ENCODE measurements at places on chromosomes 12 and 14.

DNA sequence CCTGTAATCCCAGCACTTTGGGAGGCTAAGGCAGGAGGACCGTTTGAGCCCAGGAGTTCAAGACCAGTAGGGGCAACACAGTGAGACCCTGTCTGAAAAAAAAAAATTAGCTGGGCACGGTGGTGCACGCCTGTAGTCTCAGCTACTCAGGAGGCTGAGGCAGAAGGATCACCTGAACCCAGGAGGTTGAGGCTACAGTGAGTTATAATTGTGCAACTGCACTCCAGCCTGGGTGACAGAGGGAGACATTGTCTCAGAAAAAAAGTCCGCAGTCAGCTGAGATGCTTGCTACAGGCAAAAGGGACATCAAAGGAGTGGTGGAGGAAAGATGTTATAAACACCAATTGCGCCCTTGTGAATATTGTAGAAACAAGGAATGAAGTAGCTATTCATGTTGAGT, 77.8 kb downstream of the NDUFA12 start:
- no peak for ATAC-seq

DNA sequence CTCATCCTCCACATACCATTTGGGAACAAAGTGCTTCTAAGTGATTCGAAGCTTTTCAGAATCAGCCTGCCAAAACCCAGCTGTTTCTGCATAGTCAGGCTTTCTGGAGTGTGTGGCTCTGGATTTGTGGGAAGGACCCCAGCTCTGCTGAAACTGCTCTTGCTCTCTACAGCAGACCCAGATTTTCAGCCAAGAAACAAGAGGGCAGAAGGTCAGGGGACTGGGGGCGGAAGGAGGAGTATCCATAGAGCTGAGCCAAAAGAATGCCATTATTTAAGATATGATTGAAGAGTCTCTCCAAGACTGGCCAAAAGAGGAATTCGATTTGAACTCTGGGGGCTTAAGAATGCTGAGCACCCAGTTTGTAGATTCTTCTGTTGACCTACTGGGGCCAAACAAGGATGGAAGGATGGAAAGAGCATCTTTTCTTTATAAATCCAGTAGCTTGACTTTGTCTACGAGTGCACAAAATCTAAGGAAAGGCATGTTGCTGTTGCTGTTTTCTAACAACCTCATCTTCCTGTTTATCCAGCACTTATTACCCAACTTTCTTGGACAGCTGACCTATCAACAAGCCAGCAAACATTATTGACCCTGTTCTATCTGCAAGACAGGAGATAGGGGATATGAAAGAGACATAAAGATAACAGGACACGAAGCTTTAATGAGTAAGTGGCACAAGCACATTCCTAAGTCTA, 29.2 kb downstream of the FBLN5 start:
- ATAC-seq, result no peak

- ATAC-seq, result no peak
These were observed 79.1 kb upstream of the ATP2B1 start for GRCh38 chr12:89787763-89788162.

DNA sequence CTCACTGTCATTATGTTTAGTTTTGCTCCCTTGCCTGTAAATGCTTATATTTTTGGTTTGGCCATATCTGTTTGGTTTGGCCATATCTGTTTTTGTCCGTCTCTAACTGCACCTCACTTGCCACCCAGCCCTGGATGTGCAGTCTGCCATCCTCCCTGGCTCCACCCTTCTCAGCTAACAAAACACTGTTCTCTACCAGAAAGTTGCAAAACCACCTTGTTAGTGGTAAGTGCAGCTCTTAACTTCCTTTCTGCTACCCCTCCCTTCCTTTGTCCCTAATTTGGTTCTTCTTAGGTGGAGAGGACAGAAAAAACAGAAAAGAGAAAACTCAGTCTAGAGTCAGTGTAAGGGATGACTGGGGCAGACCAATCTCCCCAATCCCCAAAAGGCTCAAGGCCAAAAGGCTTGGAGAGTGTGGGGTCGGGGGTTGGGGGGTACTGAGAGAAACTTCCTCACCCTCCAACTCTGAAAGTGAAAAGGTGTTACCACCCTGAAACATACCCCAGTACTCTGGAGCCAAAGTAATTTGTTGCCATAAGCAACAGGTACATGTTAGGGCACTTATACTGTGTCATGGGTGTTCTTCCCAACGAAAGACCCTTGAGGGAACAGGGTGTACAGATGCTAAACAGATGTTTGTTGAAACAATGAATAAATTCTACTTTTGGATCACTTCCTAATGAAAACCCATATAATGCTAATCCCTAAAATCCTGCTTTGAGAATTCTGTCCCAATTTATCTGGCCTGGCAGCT, 5.0 kb downstream of the BIN2 start:
- ATAC-seq, result peak; percentile 25

- ATAC-seq, result no peak
These were observed 509.6 kb downstream of the FUT8 start for GRCh38 chr14:65922142-65922541.

- ATAC-seq, result no peak
These were observed 5.2 kb downstream of the CALM1 start for GRCh38 chr14:90402016-90402415.

DNA sequence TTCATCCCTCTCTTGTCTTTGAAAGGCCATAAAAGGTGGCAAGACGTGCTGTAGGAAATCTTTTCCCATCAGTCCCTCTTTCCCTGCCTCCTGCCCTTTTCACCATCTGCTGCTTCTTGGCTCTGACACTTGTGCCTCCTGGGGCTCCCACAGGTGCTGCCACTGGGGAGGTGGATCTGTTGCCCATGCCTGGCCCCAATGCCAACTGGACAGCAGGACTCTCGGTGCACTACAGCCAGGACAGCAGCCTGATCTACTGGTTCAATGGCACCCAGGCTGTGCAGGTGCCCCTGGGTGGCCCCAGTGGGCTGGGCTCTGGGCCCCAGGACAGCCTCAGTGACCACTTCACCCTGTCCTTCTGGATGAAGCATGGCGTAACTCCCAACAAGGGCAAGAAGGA, 6.5 kb downstream of the CLSTN3 start:
- no peak for ATAC-seq

- ATAC-seq, result no peak
These were observed 1.4 kb downstream of the TNS2 start for GRCh38 chr12:53051058-53051880.

DNA sequence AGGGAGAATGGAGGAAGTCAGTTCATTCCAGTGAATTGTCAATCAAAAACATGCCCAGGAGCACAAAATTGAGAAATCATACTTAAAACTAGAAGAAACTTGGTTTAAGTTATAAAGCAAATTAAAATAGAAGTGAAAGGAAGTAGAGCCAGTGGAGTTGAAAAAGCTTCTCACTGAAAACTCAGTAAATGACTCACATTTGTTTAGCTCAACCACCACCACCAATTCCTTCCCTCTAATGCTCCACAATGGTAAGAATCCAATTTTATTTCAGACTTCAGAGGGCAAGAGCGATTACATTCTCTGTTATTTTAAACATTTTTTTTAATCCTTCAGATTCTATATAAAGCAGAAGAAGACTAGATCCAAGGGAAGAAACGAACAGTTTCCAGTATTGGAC, 19.4 kb downstream of the UTP20 start:
- no peak for ATAC-seq

DNA sequence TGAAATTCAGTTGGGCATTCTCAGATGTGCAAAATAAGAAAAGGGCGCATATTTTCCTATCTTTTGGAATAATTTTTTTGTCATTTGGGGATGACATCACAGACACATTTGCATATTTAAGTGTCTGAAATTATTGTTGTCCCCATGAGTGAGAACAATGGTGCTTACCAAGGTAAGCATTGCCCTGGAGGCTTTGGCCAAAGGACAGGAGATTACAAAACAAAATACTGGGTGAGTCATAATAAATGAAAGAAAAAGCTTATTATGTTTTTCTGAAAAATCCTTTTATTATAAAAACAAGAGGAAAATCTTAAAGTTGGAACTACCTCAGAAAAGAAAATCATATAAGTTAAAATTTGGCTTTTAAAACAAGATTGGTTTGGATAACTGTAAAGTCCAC, 254.9 kb downstream of the BTG1 start:
- ATAC-seq, result no peak

DNA sequence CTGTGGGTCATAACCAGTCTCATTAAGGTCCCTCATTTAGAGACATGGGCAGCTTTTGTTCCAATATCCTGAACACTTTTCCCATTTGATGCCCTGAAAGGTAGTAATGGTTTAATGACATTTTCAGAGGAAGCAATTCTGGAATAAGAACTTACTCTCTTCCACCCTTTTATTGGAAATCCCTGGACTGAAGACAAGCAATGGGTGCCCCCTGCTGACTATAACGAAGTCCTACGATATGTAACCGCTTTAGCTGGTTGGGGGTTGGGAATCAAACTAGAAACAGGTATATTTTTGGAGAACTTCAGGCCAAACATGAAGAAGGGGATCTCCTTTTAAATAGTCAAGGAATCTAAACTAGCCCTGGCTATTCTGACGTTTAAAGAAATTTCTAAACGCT, 20.5 kb downstream of the SARNP start:
- no peak for ATAC-seq

- ATAC-seq, result no peak
These were observed 63.6 kb downstream of the CHST11 start for GRCh38 chr12:104520242-104520900.

DNA sequence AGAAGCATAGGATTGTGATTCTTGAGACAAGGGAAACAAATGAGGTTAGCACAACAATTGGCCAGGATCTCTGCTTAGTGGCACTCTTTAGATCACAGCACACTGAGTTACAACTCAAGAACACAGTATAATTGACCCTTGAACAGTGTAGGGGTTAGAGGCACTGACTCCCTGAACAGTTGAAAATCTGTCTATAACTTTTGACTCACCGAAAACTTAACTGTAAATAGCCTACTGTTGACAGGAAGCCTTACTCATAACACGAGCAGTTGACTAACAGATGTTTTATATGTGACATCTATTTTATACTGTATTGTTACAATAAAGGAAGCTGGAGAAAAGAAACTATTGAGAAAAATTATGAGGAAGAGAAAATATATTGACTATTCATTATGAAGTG, 296.1 kb downstream of the RERGL start:
- ATAC-seq, result no peak

DNA sequence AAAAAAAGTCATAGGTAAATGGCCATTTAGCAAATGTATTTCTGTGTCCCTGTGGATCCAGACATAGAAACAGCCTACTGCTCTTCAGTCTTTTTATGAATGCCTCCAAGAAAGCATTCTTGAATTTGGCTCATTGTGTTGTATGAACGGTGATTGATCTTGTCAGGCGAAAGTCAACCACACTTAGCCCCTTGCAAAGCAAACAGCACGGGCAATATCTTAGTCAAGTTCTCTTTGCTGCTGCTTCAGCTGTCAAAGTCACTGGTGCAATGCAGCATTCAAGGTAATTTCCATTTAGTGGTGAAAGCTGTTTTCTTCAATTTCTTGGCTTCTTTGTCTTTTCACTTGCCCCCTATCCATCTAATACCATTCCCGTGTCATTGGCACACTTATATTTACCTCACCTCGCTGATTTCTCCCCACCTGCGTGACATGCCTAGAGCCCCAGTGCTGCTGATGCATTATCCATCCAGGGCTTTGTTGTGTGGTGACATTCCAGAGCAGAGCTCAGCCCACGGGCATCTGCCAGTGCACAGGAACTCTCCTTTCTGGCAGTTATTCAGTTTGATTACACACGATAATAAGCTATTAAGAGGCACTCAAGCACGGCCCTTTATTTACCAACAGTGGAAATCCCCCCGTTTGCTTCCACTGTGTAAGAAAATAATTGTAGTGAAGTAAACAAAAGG, 362.3 kb upstream of the NOVA1 start:
- ATAC-seq, result no peak

- ATAC-seq, result no peak
These were observed 121.6 kb downstream of the MGAT4C start for GRCh38 chr12:86134561-86134960.

GRCh38 chr12:25497021-25497420, 56.1 kb downstream of the LMNTD1 start:
- ATAC-seq, result no peak

GRCh38 chr14:102914474-102915291, 7.8 kb upstream of the AMN start:
- ATAC-seq, result no peak

DNA sequence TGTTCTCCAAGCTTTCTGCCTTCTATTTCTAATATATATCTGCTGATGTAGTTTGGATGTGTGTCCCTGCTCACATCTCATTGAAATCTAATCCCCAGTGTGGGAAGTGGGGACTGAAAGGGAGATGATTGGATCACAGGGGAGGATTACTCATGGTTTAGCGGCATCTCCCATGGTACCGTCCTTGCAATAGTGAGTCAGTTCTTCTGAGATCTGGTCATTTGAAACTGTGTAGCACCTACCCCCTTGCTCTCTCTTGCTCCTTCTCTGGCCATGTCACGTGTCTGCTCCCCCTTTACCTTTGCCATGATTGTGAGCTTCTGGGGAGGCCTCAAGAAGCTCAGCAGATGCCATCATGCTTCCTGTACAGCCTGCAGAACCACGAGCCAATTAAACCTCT, 26.2 kb upstream of the ALX1 start:
- no peak for ATAC-seq

GRCh38 chr14:105398726-105399465, 558 bp downstream of the TEX22 start:
- ATAC-seq, result peak; percentile 58

GRCh38 chr12:12518464-12518845, 44.2 kb downstream of the DUSP16 start:
- no peak for ATAC-seq
